ENCODE measurements at places on chromosomes 2 and 18.

DNA sequence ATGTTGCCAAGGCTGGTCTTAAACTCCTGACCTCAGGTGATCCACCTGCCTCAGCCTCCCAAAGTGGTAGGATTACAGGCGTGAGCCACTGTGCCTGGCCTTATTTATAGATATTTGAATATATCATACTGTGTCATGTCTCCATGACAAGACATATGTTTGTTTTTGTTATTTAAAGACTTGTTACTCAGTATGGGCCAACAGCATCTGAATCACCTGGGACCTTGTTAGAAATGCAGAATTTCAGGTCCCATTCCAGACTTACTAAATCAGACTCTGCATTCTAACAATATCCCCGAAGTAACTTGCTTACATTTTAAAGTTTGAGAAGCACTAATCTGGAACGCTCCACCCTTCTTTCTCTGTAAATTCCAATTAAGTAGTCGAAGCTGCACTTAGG is 33.2 kb downstream of the RPE start:
- no peak for DNase-seq

- DNase-seq = peak; percentile 53
Measured at GRCh38 chr2:169141713-169142352, 72.5 kb downstream of the DHRS9 start.

- DNase-seq = no peak
Measured at GRCh38 chr2:196170213-196170605, 1.2 kb downstream of the STK17B start.

GRCh38 chr2:30826916-30827315 is 19.7 kb upstream of the CAPN13 start:
- DNase-seq = no peak

DNA sequence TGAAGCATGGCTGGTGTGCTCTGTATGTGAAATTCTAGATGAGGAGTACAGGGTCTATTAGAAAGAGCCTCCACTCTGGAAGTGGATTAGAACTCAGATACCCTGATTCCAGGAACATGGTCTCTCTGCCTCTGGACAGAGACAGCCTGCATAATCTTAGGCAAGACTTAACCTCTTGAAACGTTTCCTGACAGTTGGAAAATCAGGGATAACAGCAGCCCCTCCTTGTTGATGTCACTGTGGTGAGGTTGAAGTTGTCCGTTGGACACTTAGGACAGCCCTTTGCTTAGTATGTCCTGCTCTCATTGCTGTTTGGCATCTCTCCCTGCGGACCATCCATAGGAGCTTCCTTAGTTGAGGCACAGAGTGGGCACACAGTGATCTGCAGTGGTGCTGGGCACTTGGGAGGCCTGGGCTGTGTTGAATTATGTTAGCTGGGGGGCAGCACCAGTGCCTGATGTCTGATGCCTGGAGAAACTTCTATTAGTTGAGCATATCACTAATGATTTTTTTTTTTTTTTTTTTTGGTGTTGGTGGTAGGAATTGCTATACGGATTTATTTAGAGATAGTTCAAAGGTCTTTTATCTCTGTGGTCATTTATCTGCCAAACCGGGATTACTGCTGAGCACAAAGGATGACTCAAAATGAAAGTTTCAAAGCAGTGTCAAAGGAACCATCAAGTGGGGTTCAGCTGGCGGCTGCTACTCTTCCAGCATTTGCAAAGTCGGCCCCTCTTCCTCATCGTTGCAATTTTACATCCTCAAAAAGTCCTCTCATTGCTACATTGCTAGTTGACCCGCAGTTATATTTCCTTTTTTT is 28.8 kb downstream of the SETBP1 start:
- DNase-seq = no peak

Data from activated T-cell treated with anti-CD3 and anti-CD28 coated beads for 1 hour (primary cell).